ENCODE measurements at places on chromosomes 5 and 9. TPM values are rescaled to one million over a fixed set of nuclear protein-coding genes. Genes with fewer than 3 reads are reported as not detected.

Gene CCDC180
- total RNA-seq, result 1.4 TPM

Gene CYLC2
- total RNA-seq, result not detected

Gene DOCK8
- 28.1 TPM for total RNA-seq

Gene DCTN4
- total RNA-seq, result 64.3 TPM

Gene C8G
- 1.6 TPM for total RNA-seq

Gene HAVCR2
- 0.92 TPM for total RNA-seq

Gene CDH18
- 0.23 TPM for total RNA-seq

Gene SIT1
- not detected for total RNA-seq

Gene PDCD1LG2
- total RNA-seq, result not detected

Gene PCDHGB3
- 3.4 TPM for total RNA-seq

Gene TTC16
- total RNA-seq, result 0.12 TPM

Gene PTGES
- total RNA-seq, result 0.19 TPM

Gene BTNL3
- total RNA-seq, result not detected

Gene CCNJL
- 10.4 TPM for total RNA-seq

Gene ZDHHC21
- total RNA-seq, result 11.3 TPM

GRCh38 chr5:122089096-122090013, 11.3 kb upstream of the LOX start:
- DNase-seq, result no peak

DNA sequence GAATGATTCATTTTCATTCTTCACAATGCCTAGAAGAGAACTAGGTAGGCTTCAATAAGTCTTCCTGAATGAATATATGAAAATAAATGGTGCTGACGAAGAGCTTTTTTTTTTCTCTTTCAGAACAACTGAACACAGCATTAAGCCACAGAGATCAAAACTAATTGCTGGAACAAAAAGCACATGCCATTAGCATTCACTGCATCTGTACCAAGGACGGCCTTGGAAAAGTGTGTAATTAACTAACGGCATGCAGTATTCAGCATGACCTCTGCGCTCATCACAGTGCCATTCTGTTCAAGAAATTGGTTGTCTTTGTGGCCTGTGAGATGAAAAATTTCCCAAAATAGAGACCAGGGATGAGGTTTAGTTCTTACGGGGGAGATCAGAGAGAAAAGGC, 99.3 kb downstream of the NUDT12 start:
- no peak for DNase-seq

GRCh38 chr9:99745085-99745484, 76.6 kb upstream of the NR4A3 start:
- no peak for DNase-seq

DNA sequence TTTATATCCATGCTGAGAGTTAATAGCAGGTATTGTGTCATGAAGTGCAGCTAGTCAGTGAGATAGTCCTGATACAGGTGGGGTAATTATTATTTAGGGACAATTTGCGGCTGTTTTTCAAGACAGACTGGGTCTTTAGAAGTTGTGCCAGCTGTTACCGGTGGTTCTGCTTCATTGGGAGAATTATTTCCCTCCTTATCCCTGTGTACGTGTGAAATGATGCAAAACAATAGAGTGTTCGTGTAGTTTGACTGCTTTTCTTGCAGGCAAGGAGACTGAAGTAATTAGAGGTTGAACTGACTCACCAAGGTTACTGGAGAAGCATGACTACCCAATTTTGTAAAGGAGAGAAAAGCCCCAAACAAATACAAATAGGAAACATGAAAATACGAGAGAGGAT, 101.7 kb downstream of the ARRDC3 start:
- DNase-seq, result no peak

GRCh38 chr5:54024466-54024865, 285.9 kb downstream of the ARL15 start:
- DNase-seq, result no peak

DNA sequence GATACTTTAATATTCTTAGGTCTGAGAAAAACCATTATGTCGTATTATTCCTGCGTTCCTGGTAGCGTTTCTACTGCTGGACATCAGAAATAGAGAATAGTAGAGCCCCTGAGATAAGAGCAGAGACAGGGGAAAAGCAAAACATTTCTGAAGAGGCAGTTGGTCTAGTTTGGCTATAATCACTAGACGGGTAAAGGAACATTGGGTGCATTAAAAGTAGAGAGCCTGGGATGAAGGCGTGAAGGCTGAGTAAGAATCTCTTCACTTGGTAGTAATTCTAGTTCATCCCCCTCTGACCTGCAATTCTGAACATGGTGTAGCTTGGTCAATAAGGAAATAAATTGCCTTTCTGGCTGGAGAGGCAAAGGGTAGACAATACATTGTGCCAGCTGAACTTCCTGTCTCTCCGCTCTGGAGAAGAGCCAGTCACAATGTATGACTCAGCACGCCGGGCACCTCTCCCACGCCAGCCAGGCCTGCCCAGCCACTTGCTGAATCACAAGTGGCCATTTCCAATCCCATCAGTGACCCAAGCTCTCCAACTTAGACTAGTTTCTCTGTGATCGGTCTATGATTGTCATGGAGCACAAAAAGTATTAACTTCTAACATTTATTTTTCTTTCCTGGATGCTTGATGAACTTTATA, 75.4 kb downstream of the STK32A start:
- DNase-seq, result peak; percentile 55

DNA sequence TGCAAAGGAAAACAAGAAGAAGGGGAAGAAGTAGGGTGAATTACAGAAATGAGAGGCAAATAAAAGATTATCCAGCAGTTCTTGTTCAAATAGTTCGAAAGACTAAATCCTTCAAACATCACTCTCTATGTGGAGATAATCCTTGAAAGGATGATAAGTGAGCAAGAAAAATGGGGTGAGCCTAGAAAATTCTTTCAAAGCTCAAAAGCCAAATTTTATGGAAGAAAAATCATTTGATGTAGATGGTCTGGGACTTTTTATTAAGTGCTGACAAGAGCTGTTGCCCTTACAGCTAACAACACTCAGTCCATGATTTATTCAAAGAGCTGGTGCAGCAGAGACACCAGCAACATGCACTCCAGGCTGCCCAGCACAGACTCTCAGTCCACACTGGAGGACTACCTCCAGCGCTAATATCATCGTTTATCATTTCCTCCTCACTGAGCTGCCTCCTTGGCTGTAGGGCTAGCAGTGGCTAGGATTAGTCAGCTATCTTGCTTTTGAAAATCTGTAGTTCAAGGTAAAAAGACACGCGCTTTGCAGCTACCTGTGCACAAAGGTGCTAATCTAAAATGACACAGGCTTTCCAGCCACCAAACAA, 264.8 kb upstream of the KIF2A start:
- DNase-seq, result no peak

GRCh38 chr9:22009506-22009867, 382 bp upstream of the CDKN2B start:
- DNase-seq, result no peak

DNA sequence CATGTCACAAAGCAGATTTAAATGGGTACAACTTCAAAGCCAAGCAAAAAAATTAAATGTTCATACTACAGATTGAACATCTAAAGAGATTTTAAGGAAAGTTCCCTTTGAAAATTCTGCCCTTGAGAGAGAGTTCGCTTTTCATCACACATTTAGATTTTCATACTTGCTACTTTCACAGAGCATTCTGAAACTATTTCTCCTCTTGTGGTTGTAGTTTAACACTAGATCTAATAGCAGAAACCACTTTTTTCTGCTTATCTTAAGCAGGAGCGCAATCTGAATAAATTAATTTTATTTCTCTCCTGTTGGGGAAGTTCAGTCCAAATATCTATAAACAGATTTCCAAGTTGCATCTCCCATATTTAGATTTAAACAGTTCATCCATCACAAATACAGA, 173.3 kb upstream of the RASA1 start:
- no peak for DNase-seq

GRCh38 chr5:132110930-132111329, 37.3 kb downstream of the CSF2 start:
- no peak for DNase-seq

- DNase-seq, result peak; percentile 83
These were observed 933 bp downstream of the NEK6 start for GRCh38 chr9:124258607-124259157.

GRCh38 chr9:100671898-100672297, 94.0 kb downstream of the CAVIN4 start:
- DNase-seq, result no peak

DNA sequence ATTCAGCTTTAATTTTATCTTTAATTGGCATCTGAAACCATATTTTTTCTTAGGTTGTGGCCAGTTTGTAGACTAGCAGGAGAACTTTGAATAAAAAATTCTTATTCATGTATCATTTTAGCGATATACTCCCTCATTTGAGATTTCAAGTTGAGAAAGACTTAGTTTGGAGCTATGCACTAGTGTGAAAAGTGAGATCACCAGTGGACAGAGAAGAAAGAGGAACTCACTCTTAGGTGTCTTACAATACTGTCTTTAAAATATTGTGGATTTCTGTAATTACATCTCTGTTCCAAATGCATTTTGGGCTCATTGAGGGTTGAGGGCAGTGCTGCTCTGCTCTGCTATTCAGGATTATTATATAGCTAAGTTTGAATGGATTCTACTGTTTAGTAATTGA, 54.7 kb downstream of the NAA35 start:
- no peak for DNase-seq

- no peak for DNase-seq
These were observed 452.8 kb upstream of the MPDZ start for GRCh38 chr9:13732290-13732689.

DNA sequence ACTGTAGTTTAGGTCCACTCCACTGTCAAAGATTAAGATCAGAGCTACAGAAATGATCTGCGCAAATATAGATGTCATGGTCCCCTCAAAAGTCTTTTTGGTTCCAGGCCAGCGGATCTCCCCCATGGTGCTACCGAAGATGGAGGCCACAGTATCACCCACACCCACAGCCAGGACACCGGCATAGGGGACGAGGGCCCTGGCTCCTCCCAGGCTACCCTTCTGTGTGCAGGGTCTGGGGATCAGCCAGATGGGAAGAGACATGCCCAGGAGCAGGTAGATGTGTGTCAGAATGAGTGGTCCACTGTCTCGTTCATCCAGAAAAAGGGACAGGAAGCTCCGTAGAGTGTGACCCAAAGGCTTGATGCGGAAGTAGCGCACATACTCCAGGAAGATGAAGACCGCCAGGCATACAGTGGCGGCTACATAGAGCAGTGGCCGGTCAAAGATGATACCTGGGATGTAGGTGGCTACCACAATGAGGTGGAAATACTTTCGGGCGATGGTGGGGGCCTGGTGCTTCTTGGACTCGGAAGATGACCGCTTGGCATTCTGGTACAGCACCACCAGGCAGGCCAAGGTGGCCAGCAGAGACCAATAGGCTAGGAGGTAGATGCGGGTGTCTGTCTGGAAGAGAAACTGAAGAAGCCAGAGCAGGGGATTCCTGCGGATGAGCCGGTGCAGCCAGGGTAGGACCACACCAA, 1.5 kb downstream of the DOLK start:
- no peak for DNase-seq

DNA sequence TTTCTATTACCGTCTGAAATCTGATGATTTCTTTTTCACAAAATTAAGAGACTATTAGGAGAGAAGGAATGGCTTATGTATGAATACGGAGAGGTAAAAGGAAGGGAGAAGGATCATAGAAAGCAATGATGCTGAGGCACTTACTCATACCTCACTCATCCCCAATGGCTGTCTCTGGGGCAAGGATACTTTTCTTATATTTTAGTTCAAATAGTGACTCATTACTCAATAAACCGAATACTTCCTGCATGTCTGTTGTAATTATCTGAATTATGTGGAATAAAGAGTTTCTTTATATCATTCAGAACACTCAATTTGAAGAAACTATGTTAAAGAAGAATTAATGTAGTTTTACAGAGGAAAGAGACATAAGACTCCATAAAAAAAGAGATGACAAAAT, 284.5 kb upstream of the NUDT12 start:
- DNase-seq, result no peak

- DNase-seq, result no peak
These were observed 225.2 kb downstream of the GAS1 start for GRCh38 chr9:86721843-86722705.

GRCh38 chr5:125017796-125018195, 271.4 kb upstream of the ZNF608 start:
- DNase-seq, result no peak

- DNase-seq, result no peak
These were observed 8.3 kb downstream of the CAMK4 start for GRCh38 chr5:111232311-111233051.

DNA sequence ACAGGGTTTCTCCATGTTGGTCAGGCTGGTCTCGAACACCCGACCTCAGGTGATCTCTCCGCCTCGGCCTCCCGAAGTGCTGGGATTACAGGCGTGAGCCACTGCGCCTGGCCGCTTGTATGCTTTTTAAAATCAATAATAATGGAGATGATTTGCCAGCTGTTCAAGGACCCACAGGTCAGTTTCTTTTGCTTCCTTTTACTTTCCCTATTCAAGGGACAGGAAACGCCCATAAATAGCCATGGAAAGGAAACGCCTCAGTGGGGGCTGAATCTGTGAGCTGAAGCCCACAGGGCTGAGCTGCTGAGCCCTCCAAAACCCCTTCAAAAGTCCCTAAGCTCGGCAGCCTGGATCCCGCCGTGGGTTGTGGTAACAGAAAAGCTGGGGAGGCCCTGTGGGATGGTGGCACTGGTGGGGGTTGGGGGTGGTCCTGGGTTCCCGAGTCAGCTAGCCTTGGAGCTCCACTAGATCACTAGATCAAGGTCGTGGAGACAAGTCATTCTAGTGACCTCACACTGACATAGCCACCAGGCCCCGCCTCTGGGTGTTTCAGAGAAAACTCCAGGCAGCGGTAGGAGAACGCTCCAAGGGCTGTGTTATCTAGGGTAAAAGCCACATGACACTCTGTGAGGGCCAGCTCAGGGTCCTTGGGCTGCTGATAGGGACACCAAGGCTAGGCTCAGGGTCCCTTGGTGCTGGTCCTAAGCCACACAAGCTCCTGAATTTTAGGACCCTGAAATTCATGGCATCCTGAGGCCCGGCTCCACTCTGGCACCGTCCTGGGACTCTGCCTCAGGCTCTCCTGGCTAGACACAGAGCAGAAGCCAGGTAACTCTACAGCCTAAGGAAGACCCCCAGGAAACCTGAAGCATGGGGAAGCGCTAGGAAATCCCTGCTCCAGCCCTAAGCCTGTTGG, 18.0 kb upstream of the DUSP1 start:
- DNase-seq, result peak; percentile 79

- DNase-seq, result no peak
These were observed 41.0 kb upstream of the TMEM252 start for GRCh38 chr9:68581696-68582095.

GRCh38 chr9:87655731-87656130, 70.2 kb upstream of the CTSL start:
- DNase-seq, result no peak

- no peak for DNase-seq
These were observed 123.6 kb downstream of the ELAVL2 start for GRCh38 chr9:23702311-23702922.

DNA sequence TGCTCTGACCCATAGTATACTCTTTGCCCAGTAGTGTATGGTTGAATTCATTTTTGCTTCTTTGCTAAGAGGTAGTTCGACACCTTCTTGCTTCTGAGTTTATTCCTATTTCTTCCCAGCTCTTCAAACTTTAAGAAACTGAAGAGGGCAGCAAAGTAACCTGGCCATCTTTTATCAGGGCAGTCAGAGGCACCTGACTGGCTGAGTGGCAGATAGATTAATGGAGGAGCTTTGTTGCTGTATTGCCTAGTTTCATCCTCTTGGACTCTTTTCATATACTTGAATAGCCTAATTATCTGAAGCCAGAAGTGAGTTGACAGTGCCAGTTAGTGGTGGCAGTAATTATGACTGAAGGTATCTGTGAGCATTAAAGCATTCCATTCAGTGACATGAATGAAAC, 82.5 kb downstream of the UHRF2 start:
- DNase-seq, result no peak

- no peak for DNase-seq
These were observed at the start of gene GABRP for GRCh38 chr5:170783498-170784247. TSS of gene GABRP (plus strand) at chr5:170783725. CDS start at chr5:170788616, 4,891 bp downstream.

GRCh38 chr9:13904746-13905145, 409.2 kb downstream of the NFIB start:
- DNase-seq, result no peak

Data from endodermal cell (in vitro differentiated cells).